ENCODE measurements at places on chromosomes 7 and 10. TPM values are rescaled to one million over a fixed set of nuclear protein-coding genes. Genes with fewer than 3 reads are reported as not detected.

DNA sequence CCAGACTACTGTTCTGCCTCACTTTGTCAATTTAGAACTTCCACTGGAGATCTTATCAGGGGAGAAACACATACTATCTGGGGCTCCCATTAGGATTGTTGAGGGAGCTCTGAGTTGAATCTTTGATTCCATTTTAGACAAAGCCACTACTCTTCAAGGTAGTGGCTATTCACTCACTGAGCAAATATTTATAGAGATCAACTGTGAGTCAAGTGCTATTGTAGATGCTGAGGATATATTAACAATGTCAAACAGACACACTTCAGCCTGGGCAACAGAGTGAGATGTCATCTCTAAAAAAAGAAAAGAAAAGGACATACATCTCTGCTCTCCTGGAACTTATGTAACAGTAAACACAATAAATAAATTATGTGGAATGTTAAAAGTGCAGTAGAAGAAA, 315.3 kb downstream of the PTEN start:
- no peak for DNase-seq

Gene DPYSL4
- 1.7 TPM for total RNA-seq

Gene SFRP5
- not detected for total RNA-seq

Gene RAMP3
- not detected for total RNA-seq

Data from epithelial cell of proximal tubule (primary cell).